GM13977 (cell line): ENCODE measurements at places on chromosomes 1 and 21.

DNA sequence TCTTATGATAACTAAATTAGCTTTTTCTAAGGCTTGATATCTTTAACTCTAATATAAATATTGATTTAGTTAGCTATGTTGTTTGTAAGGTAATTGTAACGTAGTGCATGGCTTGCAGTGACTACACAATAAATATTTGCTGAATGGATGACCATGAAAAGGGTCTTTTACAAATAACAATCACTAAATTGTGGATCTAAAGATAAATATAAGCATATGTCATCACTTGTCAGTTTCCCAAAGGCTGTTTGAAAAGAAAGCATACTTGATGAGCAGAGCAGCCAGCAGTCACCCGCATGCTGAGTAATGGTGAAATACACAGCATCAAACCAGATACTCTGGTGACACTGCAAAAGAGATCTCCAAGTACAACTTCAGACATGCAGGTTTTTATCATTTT, 92.5 kb upstream of the FMN2 start:
- DNase-seq: no peak

DNA sequence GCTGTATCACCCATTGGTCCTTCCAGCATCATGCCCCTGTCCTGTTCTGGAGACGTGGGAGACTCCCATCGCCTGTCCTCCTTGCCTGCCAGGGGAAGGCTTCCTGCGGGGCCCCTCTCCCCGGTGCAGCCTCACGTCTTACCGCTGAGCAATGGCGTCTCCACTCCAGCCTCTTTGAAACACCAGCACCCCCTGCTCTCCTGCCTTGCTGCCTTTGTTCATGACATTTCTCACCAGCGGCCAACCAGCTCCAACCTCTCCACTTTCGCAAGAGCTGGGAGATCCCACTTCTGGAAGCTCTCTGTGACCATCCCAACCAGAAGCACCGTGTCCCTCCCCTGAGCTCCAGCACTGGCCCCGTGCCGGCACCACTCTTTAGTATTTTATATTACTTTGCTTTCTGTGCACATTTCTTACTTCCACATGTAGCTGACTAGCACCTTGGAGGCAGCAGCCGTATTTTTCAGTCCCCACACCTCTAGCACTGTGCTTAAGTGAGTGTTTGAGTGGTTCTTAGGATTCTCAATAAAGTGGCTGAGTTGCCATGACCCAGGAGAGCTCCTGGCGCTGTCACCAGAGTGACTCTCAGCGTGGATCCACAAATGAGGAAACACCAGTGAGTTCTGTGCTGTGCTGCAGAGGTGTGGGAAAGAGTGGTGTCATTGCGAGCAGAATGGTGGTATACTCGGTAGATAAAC, 83.5 kb downstream of the ATP5PO start:
- DNase-seq: no peak

DNA sequence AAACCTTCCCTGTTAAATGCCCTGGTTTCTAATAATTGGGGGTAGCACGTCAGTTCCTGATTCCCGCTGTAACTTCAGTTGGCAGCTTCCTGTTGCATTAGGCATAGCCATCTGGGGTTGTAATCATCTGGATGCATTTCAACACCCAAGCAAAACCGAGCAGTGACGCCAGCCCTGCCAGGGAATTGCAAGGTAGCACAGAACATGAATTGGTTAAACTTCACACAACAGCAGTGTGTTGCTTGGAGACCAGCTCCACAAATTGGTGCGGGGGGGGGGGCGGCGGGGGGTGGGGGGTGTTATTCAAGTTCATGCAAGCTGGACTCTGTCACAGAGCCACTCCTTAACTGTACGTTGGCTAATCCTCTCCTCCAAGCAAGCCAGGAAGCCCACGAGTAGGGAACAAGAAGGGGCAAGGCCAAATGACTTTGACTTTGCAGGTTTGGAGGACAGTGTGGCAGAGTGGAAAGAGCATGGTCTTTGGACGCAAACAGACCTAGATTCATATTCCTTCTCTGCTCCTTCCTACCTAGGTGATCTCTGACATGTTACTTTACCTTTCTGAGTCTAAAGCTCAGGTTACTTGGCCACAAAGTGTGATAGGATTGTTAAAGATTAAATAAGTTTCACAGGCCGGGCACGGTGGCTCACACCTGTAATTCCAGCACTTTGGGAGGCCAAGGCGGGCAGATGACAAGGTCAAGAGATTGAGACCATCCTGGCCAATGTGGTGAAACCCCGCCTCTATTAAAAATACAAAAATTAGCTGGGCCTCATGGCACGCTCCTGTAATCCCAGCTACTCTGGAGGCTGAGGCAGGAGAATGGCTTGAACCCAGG, 4.7 kb downstream of the LAX1 start:
- no peak for DNase-seq

DNA sequence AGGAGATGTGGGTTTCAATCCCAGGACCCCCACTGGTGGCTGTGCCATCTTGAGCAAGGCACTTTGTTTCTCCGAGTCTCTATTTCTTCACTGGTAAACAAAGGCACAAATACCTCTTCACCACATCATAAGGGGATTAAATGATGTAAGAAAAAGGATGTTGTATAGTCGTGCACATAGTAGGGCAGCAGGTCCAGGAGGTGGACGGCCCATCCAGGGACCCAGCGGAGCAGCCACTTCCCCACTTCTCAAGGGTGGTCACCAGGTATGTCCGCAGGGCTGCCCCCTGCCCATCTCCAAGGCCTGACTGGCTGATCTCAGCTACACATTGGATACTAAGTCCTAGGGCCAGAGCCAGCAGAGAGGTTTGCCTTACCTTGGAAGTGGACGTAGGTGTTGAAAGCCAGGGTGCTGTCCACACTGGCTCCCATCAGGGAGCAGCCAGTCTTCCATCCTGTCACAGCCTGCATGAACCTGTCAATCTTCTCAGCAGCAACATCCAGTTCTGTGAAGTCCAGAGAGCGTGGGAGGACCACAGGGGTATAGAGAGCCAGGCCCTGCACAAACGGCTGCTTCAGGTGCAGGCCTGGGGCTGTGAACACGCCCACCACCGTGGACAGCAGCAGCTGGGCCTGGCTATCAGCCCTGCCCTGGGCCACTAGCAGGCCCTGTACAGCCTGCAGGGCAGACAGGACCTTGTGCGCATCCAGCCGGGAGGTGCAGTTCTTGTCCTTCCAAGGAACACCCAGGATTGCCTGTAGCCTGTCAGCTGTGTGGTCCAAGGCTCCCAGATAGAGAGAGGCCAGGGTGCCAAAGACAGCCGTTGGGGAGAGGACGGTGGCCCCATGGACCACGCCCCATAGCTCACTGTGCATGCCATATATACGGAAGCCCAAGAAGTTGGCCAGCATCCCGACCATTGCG, 4.0 kb downstream of the AGT start:
- no peak for DNase-seq

DNA sequence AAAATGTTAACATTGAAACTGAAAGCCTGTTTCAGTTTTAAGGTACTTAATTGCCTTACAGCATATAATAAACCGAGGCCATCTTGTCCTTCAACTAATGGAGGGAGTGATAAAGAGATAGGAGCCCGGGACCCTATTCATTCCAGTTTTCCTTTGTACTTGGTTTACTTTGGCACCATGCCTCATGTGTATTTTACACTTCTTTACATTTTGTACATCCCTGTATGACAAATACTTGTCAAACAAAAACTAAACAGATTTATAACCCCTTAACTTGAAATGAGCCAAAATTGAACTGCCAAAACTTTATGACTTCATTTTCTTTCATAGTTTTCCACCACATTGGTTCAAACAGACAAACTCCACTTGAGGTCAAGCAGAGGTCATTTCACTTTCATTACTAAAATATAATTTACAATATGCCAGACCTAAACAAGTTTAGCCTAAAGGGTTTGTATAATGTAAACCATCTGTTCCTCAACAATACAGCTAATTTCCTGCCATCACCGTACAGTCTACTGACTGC, 30.9 kb upstream of the UBE2U start:
- no peak for DNase-seq

- no peak for DNase-seq
These were observed 180.7 kb downstream of the COQ8A start for GRCh38 chr1:227120826-227121225.

GRCh38 chr1:86082183-86082582, 74.4 kb downstream of the COL24A1 start:
- no peak for DNase-seq

DNA sequence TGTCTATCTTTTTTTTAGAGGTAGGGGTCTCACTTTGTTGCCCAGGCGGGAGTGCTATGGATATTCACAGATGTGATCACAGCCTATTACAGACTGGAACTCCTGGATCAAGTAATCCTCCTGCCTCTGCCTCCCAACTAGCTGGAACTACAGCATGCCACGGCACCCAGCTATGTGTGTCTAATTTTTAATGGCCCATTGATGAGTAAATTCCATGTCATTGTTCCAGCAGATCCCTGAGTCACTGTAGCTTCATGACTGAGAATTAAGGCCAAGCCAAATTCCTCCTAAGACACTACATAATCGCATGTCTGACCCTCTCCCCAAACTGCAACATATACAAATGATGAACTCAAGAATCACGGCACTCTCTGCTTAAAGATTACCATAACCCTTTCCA, 84.2 kb upstream of the RGS2 start:
- no peak for DNase-seq

GRCh38 chr1:116289193-116289592, 83.9 kb upstream of the ATP1A1 start:
- DNase-seq: no peak

- DNase-seq: no peak
These were observed 66.1 kb upstream of the PTGFR start for GRCh38 chr1:78424720-78425119.

DNA sequence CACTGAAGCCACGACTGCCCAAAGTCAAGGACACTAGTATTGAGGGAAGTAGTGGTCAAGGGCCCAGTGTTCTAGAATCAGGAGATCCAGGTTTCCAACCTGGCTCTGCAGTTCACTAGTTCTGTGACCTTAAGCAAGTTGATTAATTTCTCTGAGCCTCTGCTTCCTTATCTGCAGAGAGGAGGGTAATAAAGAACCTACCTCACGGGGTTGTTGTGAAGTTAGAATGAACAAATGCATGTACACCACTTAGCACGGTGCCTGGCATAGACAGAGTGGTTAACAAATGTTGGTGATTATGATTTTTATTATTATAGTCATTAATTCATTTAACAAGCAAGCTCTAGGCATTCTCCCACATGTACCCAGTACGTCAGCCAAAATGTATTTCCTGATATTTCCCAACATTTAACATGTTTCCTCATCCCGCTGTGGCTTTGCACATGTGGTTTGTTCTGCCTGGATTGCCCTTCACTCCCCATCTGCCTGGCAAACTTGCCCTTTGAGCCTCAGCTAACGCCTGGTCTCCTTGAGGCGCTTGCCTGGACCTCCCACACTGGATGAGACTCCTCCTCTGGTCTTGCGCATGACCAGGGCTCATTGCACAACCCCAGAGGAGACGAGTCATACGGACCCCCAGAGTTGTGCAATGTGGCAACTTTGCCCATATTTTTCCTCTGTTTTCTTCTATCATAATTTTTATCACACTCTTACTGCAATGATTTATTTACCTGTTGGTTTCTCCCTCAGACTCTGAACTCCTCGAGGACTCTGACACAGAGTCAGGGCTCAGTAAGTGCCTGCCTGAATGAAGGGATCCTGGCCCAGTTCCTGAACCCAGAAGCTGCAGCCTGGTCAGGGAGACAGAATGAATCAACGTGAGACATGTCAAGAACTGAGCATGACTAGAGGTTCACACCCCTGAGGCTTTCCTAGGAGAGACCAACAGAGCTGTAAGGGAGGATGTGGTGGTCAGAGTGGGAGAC, 20.7 kb upstream of the MFSD2A start:
- DNase-seq: no peak

DNA sequence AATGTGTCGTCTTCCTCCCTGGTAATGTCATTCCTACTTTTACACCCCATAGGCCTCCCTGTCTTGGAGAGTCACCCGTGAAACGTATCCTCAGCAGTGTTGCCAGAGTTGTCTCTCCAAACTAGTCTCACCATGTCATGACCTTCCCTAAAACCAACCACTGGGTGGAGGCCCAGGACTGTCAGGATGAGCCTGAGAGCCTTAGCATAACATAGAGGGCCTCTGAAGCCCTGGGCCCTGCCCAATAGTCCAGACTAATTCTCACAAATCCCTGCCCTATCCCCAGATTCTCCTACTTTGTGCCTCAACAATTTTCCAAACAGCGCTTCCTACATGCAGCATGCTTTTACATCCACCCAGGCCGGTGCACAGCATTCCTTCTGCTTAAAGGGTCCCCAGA, 29.3 kb upstream of the HSD3B1 start:
- DNase-seq: no peak

DNA sequence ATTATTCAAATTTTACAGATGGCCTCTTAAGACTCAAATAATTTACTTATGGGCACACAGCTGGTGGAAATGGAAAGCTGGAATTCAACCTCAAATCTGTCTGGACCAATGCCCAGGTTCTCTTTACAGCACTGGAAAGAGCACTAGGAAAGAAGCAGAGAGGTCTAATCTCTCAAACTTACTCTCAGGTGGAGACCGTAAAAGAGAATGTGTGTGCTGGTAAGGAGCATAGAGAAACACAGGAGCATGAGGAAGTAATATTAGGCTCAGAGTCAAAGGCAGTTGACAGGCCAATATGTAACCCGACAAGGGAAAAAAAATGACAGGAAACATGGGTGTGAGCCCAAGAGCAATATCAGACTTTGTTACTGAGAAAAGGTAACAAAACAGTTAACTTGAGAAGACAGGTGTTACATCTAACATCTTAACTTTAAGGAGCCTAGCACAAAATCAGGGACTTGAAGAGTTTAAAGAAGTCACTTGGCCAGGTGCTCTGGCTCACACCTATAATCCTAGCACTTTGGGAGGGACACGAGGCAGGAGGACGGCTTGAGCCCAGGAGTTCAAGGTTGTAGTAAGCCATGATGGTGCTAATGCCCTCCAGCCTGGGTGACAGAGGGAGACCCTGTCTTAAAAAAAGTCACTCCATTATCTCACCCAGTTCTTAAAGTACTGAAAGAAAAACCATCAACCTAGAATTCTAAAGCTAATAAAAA, 20.7 kb downstream of the PPP1R15B start:
- DNase-seq: no peak

DNA sequence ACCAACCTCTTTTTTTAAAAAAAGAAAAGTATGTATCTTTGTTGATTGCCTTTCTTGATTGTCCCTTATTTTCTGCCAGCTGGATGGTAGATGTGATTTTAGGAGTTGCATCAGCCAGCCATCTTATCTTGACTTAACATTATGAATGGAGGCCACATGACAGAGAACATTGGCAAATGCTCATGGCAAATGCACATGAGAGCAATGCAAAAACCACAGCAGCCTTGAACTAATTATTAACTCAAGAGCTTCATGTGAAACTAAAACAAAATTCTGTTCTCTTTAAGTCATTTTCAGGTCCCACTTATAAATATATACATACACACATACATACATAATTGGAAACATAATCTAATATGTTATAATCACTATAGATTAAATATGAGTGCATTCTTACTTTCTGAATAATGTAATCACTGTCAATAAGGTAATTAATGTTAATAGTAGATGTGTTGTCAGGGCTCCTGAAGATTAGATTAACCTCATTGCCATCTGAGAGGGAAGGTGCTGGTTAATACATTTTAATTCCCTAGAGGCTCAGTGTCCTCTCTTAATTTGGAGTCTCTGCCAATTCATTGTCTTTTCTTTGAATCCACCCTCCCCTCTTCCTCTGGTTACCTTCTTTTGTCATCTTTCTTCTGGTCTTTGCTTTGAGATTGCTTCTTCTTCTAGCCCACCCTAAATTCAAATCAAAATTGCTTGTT, 962.2 kb downstream of the ADGRL2 start:
- DNase-seq: no peak

- DNase-seq: peak; percentile 58
These were observed 162.4 kb upstream of the POU3F1 start for GRCh38 chr1:38208716-38209632.
